Activated CD4-positive, alpha-beta T cell treated with anti-CD3 and anti-CD28 coated beads, Interleukin-2, amount 50 U/mL, for 1 hour (primary cell): ENCODE measurements at places on chromosomes 2 and 18.
A peak's percentile ranks its signal among the peaks of the same experiment; 100 is the strongest.

- no peak for DNase-seq
Observed at GRCh38 chr2:10900216-10901109, 11.3 kb upstream of the KCNF1 start.

DNA sequence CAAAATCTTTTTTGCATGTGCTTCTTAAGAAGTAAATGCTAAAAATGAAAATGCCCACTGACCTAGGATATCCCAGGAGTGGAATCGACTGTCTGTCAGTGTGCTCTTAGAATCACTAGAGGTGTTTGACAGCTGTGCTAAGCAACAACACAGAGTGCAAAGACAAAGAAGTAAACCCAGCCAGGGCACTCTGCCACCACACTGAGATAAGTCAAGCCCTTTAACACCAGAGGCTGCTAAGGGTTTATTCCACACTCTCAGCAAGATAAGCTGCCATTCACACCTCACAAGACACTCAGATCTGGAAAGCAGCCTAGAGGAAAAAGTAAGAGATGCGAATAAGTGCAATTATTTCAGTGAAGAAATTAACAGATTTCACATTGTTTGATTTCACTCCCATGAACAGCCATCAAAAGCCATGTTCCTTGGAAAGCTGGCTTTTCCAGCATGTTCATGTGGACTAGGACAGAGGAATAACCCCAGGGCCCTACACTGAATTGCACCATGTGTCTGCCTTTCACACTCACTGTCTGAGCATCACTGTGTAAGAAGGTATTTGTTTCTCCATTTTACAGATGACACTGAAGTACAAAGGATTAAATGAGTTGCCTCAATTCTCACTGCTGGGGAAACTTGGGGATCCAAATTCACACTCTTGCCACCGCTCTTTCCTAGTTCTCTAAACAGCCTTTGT is 6.0 kb upstream of the BMP10 start:
- no peak for DNase-seq

DNA sequence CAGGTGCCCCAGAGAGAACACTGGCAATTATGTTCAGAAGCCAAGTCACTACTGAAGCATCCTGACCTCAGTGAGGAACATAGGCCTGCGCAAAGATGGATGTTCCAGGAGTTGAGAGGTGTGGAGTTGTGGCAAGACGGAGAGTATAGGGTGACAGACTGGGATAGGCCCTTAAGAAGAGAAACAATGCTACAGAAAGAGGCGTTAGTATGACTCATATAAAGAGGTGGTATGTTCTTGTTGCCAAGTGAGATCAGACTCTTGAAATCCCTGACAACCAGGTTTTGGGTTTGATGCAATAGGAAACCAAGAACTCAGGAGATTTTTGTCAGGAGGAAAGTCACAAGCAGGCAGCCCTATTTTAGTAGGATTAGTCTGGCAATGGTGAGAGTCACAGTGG is 185.6 kb downstream of the RIT2 start:
- no peak for DNase-seq

- no peak for DNase-seq
Observed at GRCh38 chr2:31402388-31402787, 12.2 kb downstream of the XDH start.

DNA sequence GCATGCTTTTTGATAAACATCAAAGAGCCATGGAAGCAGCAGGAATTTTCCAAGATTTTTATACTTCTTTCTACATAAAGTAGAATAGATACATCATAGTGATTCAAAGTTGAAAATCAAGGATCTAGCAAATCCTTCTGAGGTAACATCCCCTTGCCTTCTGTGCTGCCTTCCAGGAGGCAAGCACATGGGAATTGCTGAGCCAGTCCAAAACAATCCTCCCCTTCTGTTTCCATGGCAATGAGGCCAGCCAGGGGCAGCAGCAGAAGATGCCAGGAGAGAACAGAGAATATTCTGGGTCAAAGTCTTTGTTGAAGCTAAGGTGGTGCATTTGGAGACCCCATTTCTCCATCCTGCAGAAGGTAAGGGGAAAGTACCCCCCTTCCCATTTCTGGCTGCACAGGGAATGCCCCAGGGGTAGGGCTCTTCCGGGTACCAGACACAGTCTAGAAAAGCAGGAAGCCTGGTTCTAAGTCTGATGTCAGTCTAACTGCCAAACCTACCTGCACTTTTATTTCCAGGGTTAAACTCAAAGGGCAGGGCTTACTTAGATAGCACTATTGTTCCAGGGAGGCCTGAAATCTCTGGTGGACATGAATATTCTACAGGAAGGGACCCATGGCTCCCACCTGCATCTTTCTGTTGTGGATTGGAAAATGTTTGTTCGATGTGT is 22.1 kb downstream of the CENPA start:
- DNase-seq, result no peak

DNA sequence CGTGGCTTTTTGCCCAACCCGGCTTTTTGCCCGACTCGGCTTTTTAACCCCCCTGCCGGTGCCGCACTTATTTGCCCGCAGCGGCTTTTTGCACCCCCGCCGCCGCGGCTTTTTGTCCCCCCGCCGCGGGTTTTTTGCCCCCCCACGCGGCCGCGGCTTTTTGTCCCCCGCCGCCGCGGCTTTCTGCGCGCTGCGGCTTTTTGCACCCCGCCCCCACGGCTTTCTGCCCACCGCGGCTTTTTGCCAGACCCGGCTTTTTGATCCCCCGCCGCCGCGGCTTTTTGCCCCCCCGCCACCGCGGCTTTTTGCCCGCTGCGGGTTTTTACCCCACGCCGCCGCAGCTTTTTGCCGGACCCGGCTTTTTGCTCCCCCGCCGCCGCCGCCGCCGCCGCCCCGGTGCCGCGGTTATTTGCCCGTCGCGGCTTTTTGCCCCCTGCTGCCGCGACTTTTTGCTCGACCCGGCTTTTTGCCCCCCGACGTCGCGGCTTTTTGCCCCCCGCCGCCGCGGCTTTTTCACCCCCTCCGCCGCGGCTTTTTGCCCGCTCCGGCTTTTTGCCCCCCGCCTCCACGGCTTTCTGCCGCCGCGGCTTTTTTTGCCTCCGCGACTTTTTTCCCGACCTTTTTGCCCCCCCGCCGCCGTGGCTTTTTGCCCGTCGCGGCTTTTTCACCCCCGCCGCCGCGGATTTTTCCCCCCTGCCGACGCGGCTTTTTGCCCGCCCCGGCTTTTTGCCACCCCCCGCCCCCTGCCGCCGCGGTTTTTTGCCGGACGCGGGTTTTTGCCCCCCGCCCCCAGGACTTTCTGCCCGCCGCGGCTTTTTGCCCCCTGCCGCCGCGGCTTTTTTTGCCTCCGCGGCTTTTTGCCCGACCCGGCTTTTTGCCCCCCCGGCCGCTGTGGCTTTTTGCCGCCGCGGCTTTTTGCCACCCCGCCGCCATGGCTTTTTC is 2786.5 kb downstream of the RPIA start:
- DNase-seq, result peak; percentile 12

DNA sequence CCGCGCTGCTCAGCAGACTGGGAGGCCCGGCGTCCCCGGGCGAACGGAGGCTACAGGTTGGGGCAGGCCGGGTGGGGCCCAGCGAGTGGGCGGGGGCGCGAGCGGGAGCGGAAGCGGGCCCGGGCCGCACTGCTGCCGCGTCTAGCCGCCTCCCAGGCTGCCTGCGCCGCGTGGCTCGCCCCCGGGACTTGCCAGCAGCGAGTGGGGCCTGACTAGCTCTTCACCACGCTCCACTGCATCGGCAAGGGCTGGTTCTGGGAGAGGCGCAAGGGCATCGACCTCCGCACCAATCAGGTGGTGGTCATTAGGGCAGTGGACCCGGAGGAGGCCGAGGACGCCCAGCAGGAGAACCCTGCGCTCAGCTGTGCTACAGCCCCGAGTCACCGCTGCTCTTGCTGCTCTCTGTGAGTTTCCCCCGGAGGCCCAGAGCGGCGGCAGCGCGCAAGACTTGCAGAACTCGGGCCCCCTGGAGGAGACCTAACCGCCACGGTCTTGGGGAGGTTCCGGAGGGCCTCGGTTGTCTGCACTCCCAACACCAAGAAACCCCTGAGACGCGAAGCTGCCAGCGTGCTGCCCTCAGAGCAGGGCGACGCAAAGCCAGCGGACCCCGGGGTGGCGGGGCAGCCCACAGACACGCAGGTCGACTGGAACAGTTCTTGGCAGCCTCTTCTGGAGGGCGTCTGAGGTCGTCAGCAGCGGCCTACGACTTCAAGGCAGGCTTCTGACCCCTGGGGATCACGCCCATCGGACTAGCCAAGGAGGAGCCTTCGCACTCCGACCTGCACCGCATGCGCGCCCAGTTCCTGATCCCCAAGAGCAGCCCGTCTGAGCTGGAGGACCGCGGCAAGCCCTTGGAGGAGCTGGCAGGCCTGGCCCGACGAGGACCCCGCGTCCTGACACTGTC is 27.2 kb upstream of the PTPN2 start:
- peak; percentile 45 for DNase-seq

DNA sequence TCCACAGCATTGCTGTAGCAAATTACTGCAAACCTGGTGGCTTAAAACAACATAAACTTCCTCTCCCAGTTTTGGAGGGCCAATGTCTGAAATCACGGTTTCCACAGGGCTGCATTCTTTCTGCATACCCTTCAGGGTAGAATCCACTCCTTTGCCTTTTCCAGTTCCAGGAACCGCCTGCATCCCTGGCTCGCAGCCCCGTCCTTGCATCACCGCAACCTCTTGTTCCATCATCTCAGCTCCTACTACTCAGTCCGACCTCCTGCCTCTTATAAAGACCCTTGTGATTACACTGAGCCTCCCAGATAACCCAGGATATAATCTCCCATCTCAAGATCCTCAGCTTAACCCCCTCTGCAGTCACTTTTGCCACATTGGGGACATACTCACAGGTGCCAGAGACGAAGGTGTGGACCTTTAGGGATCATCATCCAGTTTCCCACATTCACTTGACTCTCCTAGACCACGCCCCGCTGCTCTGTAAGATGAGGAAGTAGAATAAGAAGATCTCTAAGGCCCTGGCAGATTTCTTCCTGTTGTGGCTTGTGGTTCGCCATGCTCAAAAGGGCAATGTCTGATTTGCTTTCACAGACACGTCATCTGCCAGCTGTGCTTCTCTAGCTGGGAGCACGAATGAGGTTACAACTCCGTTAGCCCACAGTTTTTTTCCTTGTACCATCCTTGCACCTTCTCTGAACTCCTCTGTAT is 103.6 kb upstream of the AGAP1 start:
- peak; percentile 7 for DNase-seq
